ENCODE measurements at places on chromosomes 11 and 22.

DNA sequence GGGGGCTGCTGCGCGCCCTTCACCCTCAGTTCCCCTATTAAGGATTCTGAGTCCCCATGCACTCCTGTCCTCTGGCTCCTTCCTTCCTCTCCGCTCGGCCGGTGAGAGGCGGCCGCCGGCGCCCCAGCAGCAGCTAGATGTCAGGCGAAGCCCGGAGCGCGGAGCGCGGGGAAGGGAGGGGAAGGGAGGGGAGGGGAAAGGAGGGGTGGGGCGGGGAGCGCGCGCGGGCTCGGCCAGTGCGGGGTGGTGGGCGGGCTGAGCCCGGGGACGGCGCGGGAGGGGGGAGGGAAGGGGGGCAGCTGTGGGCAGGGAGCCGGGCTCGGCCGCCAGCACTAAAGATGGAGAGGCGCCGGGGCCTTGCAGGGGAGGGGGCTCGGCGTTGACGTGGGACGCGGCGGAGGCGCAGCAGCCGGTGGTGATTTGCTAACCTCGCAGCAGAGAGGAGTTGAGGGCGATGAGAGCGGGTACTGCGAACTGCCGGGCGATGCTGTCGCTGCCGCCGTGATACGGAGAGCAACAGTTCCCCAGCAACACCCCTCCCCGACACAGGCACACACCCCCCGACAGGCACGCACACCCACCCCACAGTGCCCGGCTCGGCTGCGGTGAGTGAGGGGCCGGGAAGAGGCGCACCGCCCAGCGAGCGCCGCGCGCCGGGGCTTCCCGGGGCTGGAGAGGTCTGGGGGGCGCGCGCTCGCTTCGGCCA, at the start of gene ZBTB16:
Gene ZBTB16, plus strand, starts transcription at position 434 of the 706 bp plus-strand sequence. CDS start 3,590 bp downstream, outside the sequence.
- no peak for DNase-seq

- no peak for DNase-seq
Measured at GRCh38 chr22:35195821-35196220, 61.5 kb upstream of the HMGXB4 start.

DNA sequence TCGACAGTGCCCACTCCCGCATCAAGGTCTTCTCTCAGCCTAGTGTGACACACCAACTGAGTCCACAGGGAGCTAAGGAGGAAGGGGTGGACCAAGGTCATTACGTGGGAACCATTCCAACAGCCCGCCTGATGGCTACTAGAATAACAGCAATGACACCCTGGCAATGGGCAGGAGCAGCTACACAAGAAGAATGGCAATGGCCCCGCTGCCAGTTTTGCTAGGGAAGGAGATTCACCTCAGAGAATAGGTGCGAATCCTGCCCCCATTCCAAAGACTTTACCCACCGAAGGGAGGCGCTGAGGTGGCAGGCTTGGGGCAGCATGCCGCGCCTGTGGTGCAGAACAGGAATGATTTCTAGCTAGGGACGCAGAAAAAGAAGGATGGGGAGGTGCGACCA, 9.1 kb downstream of the WT1 start:
- DNase-seq, result no peak

DNA sequence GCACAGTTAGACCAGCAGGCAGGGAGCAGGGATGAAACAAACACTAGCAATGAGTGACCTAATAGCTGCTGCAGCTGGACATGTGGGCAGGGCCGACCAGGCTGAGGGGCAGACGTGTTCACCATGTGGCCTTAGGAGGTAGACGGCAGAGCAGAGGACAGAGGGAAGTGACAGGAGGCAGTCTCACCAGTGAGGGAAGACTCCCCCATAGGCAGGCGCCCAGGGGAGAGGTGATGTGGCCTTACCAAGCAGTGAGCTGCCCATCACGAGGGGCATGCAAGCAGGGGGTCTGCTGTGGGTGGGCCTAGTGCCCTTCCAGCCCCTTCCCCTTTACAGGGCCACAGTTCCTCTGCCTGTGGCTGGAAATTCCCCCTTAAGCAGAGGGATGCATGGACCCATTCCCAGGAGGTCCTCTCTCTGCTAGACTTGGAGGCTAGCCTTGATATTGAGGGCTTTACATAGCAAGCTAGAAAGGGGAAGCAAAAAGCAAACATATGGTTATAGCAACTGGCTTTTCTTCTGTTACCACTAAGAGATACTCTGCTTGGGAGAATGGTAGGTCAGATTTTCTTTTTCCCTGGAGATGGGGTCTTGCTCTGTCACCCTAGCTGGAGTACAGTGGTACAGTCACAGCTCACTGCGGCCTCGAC, 67.6 kb downstream of the MPPED1 start:
- no peak for DNase-seq

DNA sequence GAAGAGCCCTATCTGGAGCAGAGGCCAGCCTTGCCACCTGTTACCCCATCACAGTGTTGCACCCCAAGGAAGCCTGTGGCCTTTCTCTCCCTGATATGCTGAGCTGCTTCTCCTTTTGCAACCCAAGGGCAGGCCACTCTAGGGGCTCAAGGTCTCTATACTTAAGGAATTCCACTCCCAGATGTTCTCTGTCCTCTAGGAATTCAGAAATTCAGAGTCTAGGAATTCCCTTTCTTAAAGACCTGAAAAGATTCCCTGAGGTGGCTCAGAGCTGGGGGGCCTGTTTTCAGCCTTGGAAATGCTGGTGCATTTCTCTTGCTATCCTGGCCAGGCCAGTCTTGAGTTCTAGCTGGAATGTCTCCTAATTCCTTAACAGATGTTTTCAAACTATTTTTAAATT, 68.0 kb upstream of the OLFML1 start:
- DNase-seq, result no peak

- DNase-seq, result no peak
Measured at GRCh38 chr11:77435972-77436371, 37.9 kb downstream of the PAK1 start.

DNA sequence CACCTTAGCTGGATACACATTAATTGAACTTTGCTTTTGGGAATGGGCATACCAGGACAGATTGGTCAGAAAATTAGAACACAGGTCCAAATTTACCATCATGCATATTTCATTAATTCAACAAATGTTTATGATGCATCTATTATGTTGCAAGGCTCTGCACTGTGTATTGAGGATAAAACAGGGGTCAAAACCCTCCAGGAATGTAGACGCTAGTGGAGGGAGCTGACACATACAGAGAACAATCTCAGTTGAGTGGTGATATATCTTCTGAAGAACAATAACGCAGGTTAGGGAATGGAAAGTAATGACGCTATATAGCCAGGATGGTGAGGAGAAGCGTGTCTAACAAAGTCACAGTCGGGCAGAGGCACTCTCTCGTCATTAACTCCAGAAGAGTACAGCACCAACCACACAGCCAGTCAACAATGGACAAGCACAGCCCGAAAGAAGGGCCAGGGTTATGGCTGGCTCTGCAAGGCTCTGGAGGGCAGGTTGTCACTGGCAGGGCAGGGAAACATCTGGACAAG, 3.8 kb downstream of the FLI1 start:
- DNase-seq, result no peak

DNA sequence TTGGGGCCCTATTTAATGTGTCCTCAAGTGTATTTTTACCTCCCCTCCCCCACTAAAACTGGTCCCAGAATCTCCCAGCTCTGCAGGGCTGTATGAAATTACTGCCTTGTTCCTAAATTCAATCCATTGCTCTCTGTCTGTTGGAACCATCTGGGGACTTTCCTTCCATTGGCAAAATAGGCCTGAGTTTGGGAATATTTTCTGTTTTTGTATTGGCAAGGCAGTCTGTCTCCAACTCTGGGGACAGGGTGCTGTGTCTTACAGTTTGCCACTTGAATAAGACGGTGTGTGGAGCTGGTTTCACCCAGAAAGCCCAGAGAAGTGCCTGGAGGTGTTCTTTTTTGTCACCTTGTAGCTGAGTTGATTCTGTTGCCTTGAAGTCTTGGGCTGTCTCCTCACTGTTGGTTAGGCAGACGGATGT, 1.3 kb downstream of the PACS1 start:
- no peak for DNase-seq

DNA sequence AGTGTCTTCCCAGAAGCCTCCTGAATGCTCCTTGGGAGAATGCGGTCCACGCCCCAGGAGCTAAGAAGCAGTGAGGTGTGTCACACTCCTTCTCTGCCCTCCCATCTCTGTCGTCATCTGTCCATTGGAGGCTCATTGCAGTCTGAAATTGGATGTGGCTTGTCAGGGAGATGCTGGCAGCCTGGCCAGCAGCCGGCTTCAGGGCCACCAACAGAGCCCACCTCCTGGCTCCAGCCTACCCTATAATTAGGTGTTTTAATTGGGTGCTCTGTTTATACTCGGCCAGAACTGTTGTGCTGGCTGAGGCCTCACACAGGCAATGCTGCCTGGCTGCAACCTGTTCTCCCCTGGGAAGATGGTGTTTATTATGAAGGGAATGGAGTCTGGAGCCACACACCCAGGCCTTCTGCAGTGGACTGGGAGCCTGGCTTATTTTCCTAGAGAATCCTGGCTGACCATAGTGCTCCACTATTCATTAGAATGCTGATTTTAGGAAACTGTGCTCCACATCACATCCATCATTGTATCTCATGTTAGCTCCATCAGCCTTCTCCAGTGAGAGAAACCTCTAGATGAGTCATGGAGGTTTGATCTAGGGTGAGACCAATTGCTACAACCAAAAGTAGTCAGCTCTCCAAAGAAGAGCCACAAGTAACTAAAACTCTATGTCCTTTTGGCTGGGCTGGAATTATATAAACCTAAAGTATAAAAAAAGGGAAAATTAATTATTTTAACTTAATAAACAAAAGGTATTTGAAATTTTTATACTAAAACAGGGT, 86.8 kb upstream of the CRTAM start:
- no peak for DNase-seq

DNA sequence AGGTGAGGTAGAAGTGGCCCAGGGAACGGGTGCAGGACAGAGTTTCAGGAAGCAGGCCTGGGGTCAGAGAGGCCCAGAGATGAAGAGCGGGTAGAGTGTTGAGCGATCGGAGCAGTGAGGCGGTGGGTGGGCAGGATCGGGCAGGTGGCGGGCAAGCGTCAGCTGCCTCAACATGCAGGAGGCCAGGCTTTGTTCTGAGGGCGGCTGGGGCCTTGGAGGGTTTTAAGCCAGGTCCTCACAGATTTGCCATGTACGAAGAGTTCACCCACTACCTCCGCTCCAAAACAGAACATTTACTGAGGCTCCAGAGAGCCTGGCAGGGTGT, 29.4 kb downstream of the FLRT1 start:
- DNase-seq, result no peak

DNA sequence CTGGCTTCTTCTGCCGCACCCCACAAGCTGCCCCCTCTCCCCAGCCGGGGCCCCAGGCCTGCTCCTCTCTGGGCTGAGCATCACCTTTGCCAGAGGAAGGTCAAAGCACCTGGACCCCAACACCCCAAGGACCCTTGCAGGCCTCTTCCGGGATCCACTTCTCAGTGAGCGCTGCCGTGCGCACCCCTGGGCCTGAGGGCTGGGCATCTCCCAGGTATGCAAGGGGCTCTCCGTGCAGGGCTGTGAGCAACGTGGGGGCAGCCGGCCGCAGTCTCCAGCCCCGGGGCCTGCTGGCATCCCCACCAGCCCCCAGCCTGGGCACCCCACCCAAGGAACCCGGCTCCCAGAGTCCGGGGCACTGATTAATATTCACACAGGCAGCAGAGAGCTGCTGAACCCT, 64.0 kb downstream of the BRD1 start:
- DNase-seq, result no peak

GRCh38 chr22:30312053-30312452, 14.7 kb downstream of the TBC1D10A start:
- no peak for DNase-seq

- no peak for DNase-seq
Measured at GRCh38 chr22:40436505-40437431, 66.4 kb downstream of the SGSM3 start.

DNA sequence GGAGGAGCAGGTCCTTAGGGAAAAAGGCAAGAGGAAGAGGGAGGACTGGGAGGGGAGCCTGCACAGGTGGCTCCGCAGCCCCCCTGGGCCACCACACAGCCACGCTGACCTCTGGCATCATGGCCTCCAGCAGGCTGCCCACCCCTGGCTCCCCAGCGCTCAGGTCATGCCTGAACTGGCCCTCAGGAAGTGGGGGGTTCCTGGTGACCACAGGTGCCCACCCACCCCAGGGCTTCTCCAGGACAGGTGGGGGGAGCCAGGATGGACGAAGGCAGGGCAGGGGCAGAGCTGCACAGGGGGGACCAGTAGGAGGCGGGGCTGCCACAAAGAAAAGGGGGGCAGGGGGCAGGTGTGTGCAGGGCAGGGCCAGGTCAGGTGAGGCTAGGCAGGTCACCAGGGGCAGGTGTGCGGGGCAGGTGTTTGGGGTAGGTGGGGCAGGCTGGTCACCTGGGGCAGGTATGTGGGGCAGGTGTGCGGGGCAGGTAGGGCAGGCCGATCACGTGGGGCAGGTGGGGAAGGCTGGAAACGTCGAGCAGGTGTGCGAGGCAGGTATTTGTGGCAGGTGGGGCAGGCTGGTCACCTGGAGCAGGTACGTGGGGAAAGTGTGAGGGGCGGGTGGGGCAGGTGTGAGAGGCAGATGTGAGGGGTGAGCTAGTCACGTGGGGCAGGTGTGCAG, 997 bp downstream of the DEAF1 start:
- DNase-seq, result no peak

DNA sequence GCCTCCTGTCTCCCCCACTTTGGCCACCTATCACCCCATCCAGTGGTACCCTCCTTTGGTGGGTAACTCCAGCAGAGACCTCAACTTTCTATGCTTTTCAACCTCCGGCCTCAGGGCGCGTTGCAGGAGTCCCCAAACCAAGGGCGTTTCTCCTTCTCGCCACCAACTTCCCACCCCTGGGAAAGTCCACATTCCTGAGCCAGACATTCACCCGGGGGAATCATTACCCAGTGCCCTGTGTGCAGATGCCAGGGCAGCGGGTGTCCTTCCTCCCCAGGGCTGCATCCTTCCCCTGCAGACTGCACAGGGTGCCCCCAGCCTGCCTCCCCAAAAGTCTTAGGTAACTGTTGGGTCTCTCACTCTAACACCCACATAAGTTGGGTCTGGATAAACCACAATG, 26.4 kb downstream of the MYEOV start:
- no peak for DNase-seq

DNA sequence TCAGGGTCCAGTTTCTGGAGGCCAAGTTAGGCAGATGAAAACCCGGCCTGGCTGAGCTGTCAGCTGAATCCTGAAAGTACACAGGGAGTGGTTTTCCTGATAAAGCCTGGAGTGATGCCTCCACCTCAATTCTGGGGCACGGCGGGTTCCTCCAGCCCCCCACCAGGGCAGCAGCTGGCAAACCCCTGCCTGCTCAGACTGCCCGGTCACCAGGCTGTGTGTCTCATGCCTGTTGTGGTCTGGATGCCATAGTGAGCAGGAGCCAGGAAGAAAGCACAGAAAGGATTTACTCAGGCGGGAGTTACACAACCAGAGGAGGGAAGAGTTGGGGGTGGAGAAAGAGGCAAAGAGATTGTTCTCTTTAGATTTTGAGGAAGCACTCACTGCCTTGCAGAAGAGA, 119.9 kb upstream of the RASSF10 start:
- DNase-seq, result no peak

GRCh38 chr11:103358251-103358650, 249.0 kb downstream of the DYNC2H1 start:
- no peak for DNase-seq
